Activated CD8-positive, alpha-beta memory T cell treated with anti-CD3 and anti-CD28 coated beads for 48 hours (primary cell): ENCODE measurements at places on chromosomes 3 and 15.

DNA sequence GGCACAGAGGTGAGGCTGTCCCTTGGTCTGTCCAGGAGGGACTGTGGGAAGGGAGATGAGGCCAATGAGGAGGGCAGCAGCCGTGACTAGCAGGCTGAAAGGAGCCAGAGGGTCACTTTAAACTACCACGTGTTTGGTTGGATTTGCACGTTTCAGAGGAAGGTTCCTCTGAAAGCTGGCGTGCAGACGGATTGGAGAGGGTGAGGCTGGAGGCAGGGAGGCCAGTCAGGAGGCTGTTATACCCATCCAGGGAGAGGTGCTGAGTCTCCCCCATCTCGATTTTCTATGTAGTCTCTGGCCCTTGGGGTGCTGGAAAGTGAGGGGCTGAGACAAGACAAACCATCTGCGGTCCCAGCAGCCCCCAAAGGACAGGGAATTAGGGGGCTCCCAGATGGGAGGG is 60.0 kb upstream of the SLC6A1 start:
- DNase-seq, result no peak

GRCh38 chr3:46925585-46925934 is 48.0 kb downstream of the PTH1R start:
- DNase-seq, result no peak

GRCh38 chr3:12501360-12502020 is 17.2 kb downstream of the TSEN2 start:
- DNase-seq, result no peak

GRCh38 chr3:105101603-105102002 is 265.1 kb upstream of the ALCAM start:
- DNase-seq, result no peak

DNA sequence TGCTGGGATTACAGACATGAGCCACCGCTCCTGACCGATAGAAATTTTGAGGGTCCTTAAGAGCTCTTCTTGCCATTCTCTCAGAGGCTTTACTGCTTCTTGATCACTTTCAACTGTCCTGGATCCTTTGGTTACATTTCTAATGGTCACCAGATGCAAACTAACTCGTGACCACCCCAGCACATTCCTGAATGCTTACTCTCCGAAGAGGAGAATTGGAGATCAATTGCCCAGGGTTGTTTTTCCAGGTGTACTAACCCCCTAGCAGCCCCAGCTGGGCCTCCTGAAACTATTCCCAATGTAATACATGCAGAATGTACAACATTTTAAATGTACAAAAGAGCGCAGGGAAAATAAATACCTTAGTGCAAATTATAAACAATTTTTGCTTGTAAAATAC is 65.1 kb upstream of the TBL1XR1 start:
- no peak for DNase-seq

- no peak for DNase-seq
Measured at GRCh38 chr3:173993299-173993698, 595.8 kb downstream of the NLGN1 start.

- no peak for DNase-seq
Measured at GRCh38 chr3:143363949-143364348, 244.4 kb downstream of the CHST2 start.

DNA sequence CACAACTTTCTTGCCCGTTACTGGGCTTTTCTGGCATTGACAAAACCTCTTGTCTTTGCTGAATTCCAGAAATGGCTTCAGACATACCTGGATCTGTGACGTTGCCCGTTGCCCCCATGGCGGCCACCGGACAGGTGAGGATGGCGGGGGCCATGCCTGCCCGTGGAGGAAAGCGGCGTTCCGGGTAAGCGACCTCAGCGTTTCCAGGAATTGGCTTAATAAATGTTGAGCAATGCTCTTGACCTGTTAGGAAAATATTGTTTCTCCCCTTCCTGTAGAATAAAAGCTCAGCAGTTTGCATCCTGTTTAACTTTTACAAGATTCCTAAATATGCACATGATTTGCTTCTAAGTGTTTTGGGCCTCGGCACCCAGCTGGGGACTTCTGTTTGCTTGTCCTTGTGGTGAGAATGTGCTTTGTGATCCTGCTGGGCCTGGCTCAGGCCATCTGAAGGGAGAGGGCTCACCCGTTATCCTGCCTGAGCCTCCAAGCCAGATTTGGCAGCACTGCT is 46.7 kb downstream of the ARNT2 start:
- DNase-seq, result no peak

DNA sequence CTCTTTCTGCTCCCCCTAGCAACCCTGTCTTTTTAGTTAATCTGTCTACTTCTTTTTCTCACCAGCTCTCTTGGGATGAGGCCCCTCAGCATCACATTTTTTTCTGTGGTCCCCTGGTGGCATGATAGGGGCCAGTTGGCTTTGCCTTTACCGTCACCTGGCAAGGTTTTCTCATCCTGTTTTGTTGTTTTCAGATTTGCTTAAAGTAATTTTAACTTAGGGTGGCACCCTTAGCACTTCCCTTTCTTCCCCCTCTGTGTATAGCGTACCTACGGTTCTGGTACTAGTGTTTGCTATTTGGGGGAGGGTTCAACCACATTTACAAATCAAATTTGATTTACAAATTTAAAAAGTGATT is 35.6 kb downstream of the PDCD6IP start:
- no peak for DNase-seq

- DNase-seq, result peak; percentile 23
Measured at GRCh38 chr15:69058830-69059556, 44.5 kb downstream of the NOX5 start.

DNA sequence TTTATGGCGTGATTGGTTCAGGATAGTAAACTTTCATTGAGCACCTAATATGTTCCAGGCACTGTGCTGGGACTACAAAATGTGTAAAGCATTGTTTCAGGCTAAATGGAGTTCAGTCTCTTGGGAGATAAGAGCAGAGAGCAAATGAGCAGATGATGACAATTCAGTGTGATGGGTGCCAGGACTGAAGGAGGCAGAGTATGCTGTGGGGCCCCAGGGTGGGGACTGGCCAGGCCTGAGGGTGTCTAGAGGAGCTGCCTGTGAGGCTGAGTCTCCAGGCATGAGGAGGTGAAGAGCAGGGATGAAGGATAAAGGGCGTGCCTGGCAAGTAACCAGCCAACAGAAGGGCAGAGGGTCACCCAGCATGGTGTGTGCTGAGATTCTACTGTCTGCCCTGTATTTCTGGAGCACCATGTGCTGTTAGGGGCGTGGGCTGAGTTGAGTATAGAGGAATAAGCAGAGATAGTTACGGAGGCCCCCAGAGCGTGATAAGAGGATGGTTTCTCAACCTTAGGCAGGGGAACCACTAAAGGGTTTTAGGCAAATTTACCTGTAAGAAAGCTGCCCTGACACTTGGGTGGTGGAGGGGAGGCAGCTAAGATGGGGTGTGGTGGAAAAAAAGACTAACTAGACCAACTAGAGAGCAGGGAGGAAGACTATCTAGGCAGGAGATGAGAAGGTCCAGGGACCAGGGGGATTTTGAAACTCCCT is 38.5 kb downstream of the EPHB1 start:
- no peak for DNase-seq

DNA sequence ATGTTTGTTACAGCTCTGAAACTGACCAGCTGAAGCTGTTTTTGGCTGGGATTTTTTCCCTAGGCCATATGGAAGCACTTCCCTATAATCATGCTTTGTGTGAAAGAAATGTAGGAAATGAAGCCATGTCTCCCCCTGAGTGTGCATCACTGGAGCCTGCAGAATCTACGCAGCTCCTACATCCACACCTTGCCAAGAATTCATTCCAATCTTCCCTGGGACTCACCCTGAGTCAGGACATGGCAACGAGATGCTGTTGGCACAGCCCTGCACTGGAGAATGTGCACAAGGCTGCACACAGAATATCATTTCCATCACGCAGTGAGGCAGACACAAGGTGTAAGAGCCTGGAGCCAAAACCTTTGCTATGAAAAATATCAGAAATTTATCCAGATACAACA is 189.5 kb downstream of the ADAMTSL3 start:
- no peak for DNase-seq

GRCh38 chr3:57158813-57159738 is 6.1 kb downstream of the IL17RD start:
- no peak for DNase-seq

GRCh38 chr15:67050522-67051087 is 14.8 kb upstream of the SMAD3 start:
- no peak for DNase-seq
